ENCODE measurements at places on chromosomes 6 and 20. TPM values are rescaled to one million over a fixed set of nuclear protein-coding genes. Genes with fewer than 3 reads are reported as not detected.

DNA sequence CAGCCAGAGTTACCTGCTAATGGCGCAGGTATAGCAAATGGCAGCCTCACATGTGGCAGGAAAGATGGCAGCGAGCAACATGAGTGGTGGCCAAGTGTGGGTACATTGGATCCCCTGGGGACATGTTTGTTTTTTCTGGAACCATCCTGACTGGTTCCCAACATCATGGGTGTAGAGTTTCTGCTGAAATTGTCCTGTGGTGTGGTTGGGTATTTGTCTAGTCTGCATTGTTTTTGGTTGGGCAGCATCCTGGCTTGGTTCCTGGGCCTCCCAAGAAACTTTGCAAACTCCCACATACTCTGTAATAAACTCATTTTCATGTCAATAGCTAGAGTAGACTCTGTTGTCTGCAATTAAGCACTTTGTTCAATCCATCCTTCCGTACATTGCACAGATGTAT, 282.6 kb downstream of the CDC5L start:
- DNase-seq, result no peak

DNA sequence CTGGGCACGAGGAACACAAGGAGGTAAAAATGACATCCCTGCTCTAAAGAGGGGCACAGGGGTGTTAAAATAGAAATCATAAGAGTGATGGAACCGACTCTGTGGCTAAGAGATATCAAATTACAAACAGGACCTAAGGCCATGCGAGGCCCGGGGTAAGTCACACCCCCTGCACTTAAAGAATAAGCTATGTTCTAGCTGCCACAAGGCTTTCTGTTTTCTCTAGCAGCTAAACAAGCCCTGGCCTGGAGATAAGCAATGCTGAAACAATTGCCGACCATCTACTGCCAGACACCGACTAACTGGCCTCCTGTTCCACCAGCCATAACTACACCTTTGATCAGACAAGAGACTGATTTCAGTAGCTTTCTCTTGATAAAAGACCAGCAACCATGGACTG, 32.4 kb downstream of the MDGA1 start:
- no peak for DNase-seq

GRCh38 chr6:141486942-141487341, 645.8 kb upstream of the GJE1 start:
- no peak for DNase-seq

- no peak for DNase-seq
Measured at GRCh38 chr6:162871966-162872365, 144.2 kb downstream of the PACRG start.

DNA sequence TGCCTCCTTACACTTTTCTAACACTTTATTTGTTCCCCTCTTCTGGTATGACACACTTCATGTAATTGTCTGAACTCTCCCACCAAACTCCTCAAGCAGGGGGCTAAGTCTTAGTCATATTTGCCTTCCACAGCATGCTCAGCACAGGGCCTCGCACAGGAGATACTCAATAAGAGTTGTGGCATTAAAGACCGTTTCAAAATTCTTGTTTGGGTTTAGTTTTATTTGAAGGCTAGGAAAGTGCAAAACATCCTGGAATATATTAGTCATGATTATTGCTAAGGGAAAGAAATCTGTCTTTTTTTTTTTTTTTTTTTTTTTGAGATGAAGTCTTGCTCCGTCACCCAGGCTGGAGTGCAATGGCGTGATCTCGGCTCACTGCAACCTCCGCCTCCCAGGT, 137.6 kb upstream of the ECI2 start:
- DNase-seq, result no peak

- no peak for DNase-seq
Measured at GRCh38 chr6:142642651-142643050, 302.3 kb downstream of the HIVEP2 start.

DNA sequence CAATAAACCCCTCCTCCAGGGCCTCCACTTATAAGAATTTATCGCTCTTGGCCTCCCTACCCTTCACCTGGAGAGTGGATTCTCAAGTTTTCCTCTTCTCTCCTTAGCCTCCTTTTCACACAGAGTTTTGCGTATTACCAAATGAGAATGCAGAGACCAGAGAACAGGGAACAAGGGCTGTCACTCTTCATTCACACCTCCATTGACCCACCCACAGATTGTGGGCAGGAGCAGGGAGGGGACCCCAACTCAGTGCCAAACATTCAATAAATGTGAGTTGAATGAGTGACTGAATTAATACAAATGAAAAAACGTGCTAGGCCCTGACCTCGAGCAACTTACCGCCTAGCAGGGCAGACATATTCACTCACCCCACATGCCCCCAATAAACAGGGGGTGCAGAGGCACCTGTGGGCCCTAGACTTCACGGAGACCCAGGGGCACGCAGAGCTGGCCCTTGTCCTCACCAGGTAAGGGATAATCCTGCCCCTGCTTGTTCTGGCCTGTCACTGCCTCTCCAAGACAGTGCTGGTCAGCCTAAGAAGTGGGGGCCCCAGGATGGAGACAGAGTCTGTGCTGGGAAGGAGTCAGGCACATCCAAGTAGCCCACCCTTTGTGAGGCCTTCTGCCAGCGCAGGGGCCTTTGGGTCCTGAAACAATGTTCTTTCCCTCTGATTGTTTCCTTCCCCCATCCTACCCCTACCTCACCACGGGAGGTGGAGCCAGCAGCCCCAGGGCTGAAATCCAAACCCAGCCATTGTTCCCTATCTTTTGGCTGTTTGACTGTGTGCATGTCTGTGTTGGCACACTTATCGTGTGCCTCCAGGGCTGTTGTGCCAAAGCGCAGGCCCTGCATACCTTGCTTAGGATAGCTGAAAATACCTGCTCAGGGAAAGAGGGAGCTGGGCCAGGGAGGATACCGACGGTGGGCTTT, 8.4 kb upstream of the TJAP1 start:
- no peak for DNase-seq

The MRAP2 gene
- total RNA-seq, result not detected

GRCh38 chr6:52136055-52136454, 48.6 kb upstream of the PKHD1 start:
- DNase-seq, result no peak

DNA sequence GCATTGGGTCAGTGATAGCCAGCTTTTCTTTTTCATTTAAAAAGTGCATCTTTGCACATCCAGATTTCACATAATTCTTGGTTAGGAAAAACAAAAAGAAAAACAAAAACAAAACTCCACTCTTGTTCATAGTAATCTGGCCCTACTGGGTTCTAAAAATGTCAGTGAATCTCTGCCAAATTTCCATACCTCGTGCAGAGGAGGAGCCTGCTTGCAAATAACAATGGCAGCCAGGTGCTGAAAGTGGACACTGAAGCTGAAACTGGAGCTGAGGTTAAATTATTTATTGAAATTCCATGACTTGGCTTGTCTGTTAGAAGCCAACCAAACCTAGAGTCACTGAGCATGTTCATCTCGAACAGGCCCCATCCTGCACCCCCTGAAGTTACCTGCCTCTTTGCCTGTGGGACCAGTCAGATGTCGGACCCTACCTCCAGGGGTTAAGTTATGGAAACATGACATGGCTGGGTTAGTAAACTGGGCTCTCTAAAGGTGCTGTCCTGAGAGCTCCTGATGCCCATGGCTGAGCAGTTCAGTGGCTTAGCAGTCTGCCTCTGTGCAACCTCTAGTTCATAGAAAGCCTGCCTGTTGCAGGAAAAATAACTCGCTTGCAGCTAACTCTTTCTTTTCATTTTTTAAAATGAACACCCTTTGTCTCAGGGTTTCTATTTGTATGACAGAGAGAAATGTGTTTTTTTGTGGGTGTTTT, 42.7 kb downstream of the CLIC5 start:
- no peak for DNase-seq

The FILIP1 gene
- 0.88 TPM for total RNA-seq

GRCh38 chr20:6888736-6889395, 121.4 kb downstream of the BMP2 start:
- no peak for DNase-seq

DNA sequence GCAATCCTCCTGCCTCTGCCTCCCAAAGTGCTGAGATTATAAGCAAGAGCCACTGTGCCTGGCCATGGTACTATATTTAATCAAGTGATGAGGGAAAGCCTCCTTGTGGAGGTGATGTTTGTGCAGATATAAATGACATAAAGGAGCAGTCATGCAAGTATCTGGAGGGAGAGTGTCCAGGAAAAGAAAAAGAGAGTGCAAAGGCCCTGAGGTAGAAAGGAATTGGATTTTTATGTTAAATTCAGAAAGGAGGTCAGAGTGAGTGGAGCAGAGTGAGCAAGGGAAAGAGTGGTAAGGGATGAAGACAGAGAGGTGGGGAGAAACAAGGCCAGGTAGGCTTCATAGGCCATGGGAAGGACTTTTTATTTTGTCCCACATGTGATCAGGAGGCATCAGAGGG, 7.4 kb upstream of the FKBPL start:
- DNase-seq, result no peak

The OPRM1 gene
- not detected for total RNA-seq

- peak; percentile 74 for DNase-seq
Measured at GRCh38 chr20:10239954-10240353, 21.3 kb downstream of the SNAP25 start.

The KCNK15 gene
- not detected for total RNA-seq

The PXMP4 gene
- total RNA-seq, result 2.5 TPM

DNA sequence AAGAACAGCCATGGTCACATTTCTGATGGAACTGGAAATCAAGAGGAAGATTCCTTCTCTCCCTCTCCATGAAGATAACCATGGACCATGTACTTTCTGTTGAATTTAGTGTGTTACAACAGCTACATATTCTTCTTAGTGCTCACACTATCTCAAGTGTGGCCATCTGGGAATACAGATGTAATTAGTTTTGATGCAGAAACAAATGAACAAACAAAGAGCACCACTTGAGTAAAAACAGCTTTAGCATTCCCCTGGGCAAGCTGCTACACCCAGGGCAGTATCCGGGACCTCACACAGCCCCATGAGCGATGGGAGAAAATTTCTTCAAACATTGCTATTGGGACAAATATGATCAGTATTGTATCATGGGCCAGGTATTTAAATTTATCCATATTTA, 75.2 kb downstream of the RAMACL start:
- no peak for DNase-seq

- DNase-seq, result no peak
Measured at GRCh38 chr6:141726248-141726647, 406.5 kb upstream of the GJE1 start.

The BPI gene
- total RNA-seq, result 0.10 TPM

- no peak for DNase-seq
Measured at GRCh38 chr6:135108692-135109091, 54.1 kb upstream of the HBS1L start.

DNA sequence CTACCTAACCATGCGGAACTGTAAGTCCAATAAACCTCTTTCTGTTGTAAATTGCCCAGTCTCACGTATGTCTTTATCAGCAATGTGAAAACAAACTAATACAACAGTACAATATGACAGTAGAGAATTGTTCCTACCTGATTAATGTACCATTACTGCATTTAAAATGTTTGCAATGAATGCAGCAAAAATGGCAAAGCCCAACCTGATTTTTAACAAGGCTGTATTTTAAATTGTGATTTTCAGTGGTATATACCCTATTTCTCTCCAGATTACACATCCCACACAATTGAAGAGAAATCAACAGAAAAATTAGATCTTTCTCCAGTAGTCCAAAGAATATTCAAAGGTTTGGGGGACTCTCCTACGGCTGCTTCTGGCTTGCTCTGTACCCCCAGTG, 3.3 kb upstream of the PCSK2 start:
- no peak for DNase-seq

DNA sequence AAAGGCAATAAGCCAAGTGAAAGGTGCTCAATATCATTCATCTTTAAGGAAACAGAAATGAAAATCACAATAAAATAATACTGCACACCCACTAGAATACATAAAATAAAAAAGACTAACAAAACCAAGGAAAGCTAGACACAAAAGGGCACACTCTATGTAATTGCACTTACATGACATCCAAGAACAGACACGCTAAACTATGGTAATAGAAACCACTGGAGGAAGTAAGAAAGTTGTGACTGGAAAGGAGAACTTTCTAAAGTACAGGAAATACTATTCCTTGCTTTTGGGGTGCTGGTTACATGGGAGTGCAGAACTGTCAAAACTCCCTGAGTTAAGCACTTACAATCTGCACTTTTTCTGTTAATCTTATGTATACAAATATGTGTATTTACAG, 253.7 kb upstream of the RUNX2 start:
- no peak for DNase-seq

- no peak for DNase-seq
Measured at GRCh38 chr20:51318058-51318949, 224.2 kb downstream of the NFATC2 start.

DNA sequence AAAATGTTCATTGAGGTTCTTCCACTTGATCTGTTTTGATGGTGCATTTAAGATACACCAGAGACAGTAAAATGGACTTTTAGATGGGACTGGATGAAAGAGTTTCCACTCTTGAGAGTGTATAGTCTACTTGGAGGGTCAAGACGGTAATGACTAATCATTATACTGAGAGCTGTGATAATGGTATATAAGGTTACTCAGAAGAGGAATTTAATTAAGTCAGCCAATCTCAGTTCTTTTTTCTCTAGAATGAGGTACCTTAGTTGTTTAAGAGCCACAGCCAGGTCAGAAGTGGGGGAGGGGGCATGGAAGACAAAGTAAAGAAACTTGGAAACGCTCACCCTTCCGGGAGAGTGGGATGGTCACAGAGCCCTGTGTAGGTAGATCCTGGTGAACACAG, 123.9 kb downstream of the MAP3K4 start:
- no peak for DNase-seq

The POFUT1 gene
- 51.5 TPM for total RNA-seq

DNA sequence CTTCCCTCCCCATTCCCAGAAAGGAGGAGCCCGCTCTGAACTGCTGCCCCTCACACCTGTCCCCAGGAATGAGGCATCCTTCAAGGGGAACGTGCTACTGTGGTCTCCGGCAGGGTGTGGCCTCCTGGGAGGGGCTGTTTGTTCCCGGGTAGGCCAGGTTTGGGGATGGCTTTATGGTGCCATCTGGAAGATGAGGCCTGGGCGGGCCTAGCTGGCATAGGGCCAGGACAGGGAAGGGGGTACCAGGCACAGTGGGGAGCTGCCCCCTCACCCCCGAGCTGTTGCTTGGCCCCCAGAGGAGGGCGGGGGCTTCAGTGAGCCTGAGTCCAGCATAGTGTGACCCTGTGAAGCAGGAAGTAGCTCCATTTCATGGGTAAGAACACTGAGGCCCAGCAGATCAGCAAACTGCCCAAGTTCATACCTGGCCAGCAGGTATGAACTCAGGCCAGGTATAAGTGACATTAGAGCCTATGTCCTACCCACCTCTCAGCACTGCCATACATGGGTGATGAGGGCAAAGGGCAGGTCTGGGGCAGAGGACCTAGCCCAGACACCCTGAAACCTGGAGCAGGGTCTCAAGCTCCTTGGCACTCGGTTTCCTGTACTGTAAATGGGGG, 17.5 kb upstream of the SPDEF start:
- DNase-seq, result no peak

Data from H4 (cell line).